ENCODE measurements at places on chromosomes 13 and 19. TPM values are rescaled to one million over a fixed set of nuclear protein-coding genes. Genes with fewer than 3 reads are reported as not detected.

DNA sequence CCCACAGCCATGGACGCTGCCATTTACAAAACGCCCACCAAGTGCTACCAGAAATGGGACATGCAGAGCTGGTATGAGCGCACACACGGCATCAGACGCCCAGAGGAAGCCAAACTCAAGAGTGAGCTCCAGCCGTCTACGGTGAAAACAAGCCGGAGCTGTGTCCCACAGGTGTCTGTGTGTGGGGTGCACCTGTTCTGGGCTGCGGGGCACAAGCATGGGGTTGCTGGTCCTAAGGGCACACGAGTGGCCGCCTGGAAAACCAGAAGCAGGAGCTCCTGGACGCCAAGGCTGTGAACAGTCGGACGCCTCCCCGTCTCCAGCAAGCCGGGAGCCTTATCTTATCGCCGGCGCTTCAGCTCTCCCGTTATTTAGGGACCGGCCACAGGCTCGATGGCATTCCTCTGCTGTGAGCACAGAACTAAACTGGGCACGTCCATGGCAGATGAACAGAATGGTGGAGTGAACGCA is 1.3 kb downstream of the ADPRHL1 start:
- no peaks in the 10 kb centered on the region for H3K36me3 ChIP-seq
- H3K27me3 ChIP-seq: no peaks in the 10 kb centered on the region
- H3K4me3 ChIP-seq: no peak overlapping the region
- no peak overlapping the region for H3K27ac ChIP-seq
- no peak for DNase-seq

GRCh38 chr13:32209652-32210051 is 105.5 kb downstream of the ZAR1L start:
- no peak overlapping the region for H3K4me3 ChIP-seq
- H3K27me3 ChIP-seq: peaks cover 3% of the 10 kb centered on the region
- H3K36me3 ChIP-seq: peaks cover 12% of the 10 kb centered on the region

GRCh38 chr19:35041548-35042055 is at the start of gene HPN:
TSS of gene HPN (plus strand) at chr19:35041721. CDS start at chr19:35042507, 786 bp downstream.
- no peaks in the 10 kb centered on the region for H3K27me3 ChIP-seq
- no peaks in the 10 kb centered on the region for H3K36me3 ChIP-seq
- H3K4me3 ChIP-seq: peak within 1 kb of the TSS; percentile 73
- peaks cover 20% of the 10 kb centered on the region for H3K4me1 ChIP-seq

- H3K27me3 ChIP-seq: peaks cover 6% of the 10 kb centered on the region
- peak overlapping the region; percentile 78 for H3K27ac ChIP-seq
- peaks cover 29% of the 10 kb centered on the region for H3K36me3 ChIP-seq
- H3K4me1 ChIP-seq: peaks cover 34% of the 10 kb centered on the region
Observed at GRCh38 chr19:343941-344624, 513 bp downstream of the MIER2 start.

- no peaks in the 10 kb centered on the region for H3K27me3 ChIP-seq
- H3K27ac ChIP-seq: peak overlapping the region; percentile 95
- H3K4me3 ChIP-seq: peak overlapping the region; percentile 96
- no peak for DNase-seq
Observed at GRCh38 chr19:2329501-2329916, 1.0 kb downstream of the SPPL2B start.

GRCh38 chr19:27691991-27692390 is 1521.0 kb downstream of the UQCRFS1 start:
- H3K27ac ChIP-seq: no peak overlapping the region
- H3K27me3 ChIP-seq: no peaks in the 10 kb centered on the region
- no peak overlapping the region for H3K4me3 ChIP-seq
- no peaks in the 10 kb centered on the region for H3K36me3 ChIP-seq
- H3K4me1 ChIP-seq: no peaks in the 10 kb centered on the region
- no peak for DNase-seq

GRCh38 chr19:3403489-3404323 is 37.3 kb downstream of the NFIC start:
- H3K27me3 ChIP-seq: peaks cover 6% of the 10 kb centered on the region
- no peak overlapping the region for H3K4me3 ChIP-seq
- no peaks in the 10 kb centered on the region for H3K36me3 ChIP-seq
- H3K4me1 ChIP-seq: no peaks in the 10 kb centered on the region
- H3K27ac ChIP-seq: no peak overlapping the region

DNA sequence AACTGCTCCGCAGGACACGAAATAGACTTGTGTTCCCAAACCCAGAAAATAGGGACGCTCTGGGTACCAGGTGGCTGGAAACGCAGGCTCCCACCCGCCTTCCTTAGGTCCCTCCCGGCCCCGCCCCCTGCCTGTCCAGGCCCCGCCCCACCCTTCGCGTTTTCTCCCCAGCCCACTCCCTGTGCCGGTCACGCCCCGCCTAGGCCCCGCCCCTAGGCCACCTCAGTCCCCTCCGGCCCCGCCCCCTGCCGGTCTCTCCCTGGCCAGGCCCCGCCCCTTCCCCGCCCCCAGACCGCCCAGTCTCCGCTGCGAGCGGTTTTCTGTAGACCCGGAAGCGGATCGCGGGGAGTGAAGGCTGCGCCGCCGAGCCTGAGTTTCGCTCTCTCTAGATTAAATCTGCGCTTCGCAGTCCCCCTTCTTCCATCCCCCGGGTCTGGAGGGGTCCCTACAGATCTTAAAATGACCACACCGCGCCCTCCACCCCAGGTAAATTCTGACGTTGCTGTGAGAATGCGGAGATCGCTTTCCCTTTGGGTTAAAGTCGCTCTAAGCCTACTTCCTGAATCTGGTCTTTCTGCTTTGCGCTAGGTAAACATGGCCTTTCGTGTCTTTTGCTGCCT is 3.7 kb upstream of the ZNF665 start:
- H3K27me3 ChIP-seq: no peaks in the 10 kb centered on the region
- H3K36me3 ChIP-seq: peaks cover 22% of the 10 kb centered on the region
- peak overlapping the region; percentile 97 for H3K27ac ChIP-seq
- H3K4me1 ChIP-seq: peaks cover 20% of the 10 kb centered on the region
- DNase-seq: peak; percentile 98

- H3K27me3 ChIP-seq: no peaks in the 10 kb centered on the region
- H3K4me1 ChIP-seq: peaks cover 29% of the 10 kb centered on the region
- peak overlapping the region; percentile 84 for H3K27ac ChIP-seq
- H3K36me3 ChIP-seq: peaks cover 8% of the 10 kb centered on the region
- H3K4me3 ChIP-seq: peak overlapping the region; percentile 88
Observed at GRCh38 chr19:1170938-1171754, 2.9 kb downstream of the SBNO2 start.

- no peak for DNase-seq
- no peaks in the 10 kb centered on the region for H3K4me1 ChIP-seq
- H3K36me3 ChIP-seq: no peaks in the 10 kb centered on the region
Observed at GRCh38 chr13:38624822-38625221, 62.1 kb upstream of the FREM2 start.

DNA sequence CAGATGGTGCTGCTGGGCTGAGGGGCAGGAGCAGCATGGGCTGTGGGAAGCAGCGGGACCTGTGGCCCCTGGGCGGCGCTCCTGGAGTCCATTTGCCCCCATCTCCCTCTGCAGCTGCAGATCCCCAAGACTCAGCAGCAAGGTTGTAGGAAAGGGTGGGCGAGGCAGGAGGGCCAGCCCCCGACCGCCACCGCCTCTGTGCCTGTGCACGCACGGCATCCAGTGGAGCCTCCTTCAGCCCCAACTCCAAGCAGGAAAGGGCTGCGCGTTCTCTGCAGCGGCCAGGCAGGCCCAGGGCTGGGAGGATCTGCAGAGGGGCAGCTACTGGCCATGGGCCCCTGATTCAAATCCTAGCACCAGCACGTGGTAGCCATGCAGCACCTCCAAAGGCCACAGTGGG is 20.8 kb downstream of the DPF1 start:
- DNase-seq: no peak
- H3K36me3 ChIP-seq: peaks cover 9% of the 10 kb centered on the region
- H3K27me3 ChIP-seq: peaks cover under 1% of the 10 kb centered on the region
- no peak overlapping the region for H3K4me3 ChIP-seq

- H3K36me3 ChIP-seq: no peaks in the 10 kb centered on the region
- DNase-seq: no peak
- peaks cover 3% of the 10 kb centered on the region for H3K27me3 ChIP-seq
- H3K27ac ChIP-seq: no peak overlapping the region
- H3K4me3 ChIP-seq: no peak overlapping the region
- H3K4me1 ChIP-seq: no peaks in the 10 kb centered on the region
Observed at GRCh38 chr13:78826312-78826711, 167.4 kb upstream of the OBI1 start.

DNA sequence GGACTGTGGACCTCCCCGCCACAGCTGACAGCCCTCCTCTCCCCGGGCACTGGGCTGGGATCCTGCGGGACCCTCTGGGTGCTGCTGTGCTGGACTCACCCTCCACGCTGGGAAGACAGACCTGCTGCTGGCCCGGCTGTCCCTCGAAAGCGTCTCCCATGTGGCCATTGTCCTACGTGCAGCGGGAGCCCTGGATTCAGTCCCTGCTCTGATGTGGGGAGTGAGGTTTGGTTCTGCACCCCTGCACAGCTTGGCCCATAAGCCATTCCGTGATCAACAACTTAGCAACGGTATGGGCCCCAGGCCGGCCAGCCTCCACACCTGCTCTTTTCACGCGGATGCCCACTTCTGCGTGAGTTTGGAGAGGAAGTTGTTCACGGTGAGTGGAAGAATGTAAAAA is 195.2 kb downstream of the TEX29 start:
- peak; percentile 53 for DNase-seq
- H3K27ac ChIP-seq: no peak overlapping the region
- no peaks in the 10 kb centered on the region for H3K4me1 ChIP-seq

Gene SPACA4
- total RNA-seq: not detected

Gene FCAR
- not detected for total RNA-seq

Gene MAG
- total RNA-seq: 2.1 TPM

Gene FSTL3
- total RNA-seq: 11.0 TPM

Gene ZNF506
- total RNA-seq: 11.8 TPM

Gene RNU6-9
- total RNA-seq: not detected
